ENCODE measurements at places on chromosomes 12 and 14.

DNA sequence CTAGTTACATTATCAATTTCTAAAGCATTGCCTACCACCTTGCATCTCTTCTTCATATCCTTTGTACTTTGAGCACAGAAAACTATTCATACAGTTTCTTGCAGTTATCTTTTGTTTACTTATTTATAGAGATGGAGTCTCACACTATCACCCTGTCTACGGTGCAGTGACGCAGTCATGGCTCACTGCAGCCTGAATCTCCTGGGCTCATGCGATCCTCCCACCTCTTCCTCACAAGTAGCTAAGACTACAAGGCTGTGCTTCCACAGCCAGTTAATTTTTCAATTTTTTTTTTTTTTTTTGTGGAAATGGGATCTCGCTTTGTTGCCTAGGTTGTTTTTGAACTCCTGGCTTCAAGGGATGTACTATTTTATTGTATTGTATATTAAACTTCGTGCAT, 158.0 kb downstream of the TTC6 start:
- DNase-seq = no peak

- DNase-seq = no peak
Observed at GRCh38 chr12:132730353-132730752, 19.7 kb downstream of the PGAM5 start.

DNA sequence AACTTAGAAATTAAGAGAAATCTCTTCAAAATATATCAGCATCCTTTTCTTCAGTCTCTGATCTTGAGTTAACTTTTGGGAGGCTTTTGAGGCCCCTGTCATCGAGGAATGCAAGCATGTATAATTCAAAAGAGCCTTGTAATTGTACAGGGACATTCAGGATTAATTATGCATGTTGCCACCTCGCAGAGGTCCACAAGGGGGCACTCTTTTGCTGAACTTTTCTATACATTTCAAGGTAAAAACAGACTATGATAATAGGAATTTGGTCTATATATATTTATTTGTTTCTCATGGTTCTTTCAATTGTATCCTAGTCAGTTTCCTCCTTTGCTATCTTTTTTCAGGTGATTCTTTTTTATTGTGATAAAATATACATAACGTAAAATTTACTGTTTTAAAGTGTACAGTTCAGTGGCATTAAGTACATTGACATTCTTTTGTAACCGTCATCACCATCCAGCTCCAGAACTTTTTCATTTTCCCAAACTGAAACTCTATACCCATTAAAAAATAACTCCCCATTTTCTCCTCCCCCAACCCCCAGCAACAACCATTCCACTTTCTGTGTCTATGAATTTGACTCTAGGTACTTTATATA, 47.0 kb upstream of the SLC2A13 start:
- DNase-seq = peak; percentile 71

DNA sequence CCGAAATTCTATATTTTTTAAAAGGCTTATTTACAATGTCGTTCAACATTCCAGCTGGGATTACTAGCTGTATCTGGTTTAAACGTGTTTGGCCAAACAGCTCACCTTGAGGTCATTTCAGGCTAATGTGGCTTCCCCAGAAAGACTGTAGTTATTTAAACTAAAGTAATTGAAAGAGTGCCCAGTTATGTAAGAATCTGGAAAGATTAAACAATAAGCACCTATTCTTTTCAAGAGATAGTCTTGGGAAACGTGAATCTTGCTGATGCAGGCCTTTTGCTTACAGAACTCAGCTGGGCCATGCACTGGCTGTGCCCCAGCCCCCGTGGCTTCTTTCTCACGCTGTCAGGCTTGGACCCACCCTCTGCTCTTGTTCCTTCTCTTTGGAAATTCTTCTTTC, 24.4 kb downstream of the GLRX5 start:
- DNase-seq = peak; percentile 11

DNA sequence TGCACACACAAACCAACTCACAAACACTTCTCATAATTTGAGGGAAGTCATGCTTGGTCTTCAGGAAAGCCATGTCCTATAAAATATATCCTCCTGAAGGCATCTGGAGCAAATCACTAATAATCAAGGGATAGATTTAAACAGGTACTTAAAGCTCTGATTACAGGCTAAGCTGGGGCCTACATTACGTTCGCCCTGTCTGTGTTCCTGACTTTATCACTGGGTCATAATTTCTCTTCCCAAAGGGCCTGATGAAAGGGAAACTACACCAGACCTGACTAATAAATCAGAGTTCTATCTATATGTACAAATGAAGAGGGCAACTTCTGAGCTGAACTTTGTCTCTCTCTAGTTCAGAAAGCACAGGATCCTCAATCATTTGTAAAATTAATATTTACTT, 43.9 kb upstream of the RASSF8 start:
- DNase-seq = peak; percentile 80

DNA sequence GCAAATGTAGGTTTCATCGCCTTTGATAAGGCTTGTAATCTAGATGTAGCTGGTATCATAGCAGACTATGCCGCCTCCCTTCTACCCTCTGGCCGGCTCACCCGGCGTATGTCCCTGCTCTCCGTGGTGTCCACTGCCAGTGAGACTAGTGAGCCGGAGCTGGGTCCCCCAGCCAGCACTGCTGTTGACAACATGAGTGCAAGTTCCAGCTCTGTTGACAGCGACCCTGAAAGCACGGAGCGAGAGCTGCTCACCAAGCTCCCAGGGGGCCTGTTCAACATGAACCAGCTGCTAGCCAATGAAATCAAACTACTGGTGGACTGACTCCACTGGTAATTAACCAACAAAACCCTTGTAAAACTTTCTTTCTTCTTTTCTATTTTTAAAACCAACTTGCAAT, 49.0 kb upstream of the A2ML1 start:
- no peak for DNase-seq

DNA sequence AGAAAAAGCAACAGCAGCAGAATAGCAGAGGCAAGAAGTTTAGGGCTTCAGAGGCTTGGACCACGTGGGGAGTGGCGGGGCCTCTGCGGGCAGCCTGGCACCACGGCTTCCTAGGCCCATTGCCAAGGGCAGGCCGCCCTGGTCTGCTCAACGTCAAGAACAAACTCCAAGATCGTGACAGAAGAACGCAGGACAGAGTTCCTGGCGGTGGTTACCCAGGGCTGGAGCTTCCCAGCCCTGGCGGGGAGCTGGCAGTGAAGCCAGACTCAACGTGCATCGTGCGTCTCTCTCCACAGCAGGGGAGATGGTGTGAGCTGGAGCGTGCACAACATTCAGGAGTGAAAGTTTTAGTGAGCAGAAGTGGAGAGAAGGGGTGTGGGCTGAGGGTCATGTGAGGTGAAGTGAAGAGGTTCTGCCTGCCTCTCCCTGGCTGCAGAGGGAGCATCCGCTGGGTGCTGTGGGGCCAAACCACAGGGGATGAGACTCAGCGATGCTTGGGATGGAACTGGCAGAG, 13.9 kb upstream of the CACNA2D4 start:
- DNase-seq = no peak

GRCh38 chr14:43166163-43166562, 1340.9 kb downstream of the FSCB start:
- no peak for DNase-seq

Measured in NCI-H82 (cell line).